ENCODE measurements at places on chromosomes 2 and 18.

- DNase-seq, result no peak
Observed at GRCh38 chr2:56333812-56334485, 150.2 kb downstream of the CCDC85A start.

GRCh38 chr2:166410828-166411472 lies 35.2 kb upstream of the SCN9A start:
- DNase-seq, result no peak

DNA sequence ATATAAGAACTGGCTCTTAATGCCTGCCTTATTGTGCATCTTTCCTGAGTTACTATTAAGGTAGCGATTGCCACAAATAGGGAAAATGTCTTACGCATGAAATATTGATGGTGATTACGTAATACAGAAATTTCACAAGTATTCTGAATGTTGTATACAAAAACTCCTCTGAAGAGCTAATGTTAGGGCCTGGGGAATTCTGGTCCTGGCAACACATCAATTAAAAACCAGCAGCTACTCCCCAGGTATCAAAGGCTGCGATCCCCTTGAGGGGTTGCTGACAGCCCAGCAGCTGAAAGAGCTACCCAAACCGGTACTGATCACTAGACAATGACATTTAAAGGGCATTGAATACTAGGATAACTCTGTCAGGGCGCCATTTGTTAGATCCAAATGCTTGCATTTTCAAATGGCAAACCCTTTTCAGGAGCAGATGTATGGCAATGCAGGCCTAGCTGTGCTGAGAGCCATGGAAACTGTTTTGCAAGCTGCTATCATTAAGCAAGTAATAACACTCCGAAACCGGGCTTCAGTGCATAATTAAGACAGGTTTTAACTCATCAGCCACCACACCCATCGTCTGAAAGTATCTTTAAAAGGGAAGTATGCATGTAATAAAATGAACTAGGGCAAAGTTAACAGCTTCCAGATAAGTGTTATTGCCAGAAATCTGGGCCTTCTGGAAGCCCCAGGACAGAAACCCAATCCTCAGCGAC lies 78.4 kb downstream of the CLHC1 start:
- peak; percentile 72 for DNase-seq

DNA sequence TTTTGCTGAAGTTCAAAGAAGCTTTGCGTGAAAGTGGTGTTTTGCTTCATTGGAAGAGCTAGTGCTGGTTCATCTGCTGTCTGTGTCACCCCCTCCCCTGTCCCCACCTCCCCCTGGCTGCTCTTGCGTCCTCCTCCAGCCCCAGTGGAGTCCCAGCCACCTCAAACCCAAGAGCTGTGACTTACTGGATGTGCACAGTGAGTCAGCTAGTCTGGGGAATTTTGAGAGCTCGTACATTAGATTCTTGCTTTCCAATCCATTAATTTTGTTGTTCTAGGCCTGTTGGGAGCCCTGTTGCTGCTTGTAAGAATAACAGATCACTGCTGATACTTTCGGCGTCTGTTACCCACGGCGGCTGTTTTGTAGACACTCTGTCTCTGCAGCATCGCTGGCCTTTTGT lies 412.1 kb downstream of the TSN start:
- DNase-seq, result no peak

GRCh38 chr18:7940971-7941370 lies 373.9 kb downstream of the PTPRM start:
- DNase-seq, result peak; percentile 45

GRCh38 chr2:101509499-101510284 lies 34.8 kb upstream of the RFX8 start:
- DNase-seq, result no peak

DNA sequence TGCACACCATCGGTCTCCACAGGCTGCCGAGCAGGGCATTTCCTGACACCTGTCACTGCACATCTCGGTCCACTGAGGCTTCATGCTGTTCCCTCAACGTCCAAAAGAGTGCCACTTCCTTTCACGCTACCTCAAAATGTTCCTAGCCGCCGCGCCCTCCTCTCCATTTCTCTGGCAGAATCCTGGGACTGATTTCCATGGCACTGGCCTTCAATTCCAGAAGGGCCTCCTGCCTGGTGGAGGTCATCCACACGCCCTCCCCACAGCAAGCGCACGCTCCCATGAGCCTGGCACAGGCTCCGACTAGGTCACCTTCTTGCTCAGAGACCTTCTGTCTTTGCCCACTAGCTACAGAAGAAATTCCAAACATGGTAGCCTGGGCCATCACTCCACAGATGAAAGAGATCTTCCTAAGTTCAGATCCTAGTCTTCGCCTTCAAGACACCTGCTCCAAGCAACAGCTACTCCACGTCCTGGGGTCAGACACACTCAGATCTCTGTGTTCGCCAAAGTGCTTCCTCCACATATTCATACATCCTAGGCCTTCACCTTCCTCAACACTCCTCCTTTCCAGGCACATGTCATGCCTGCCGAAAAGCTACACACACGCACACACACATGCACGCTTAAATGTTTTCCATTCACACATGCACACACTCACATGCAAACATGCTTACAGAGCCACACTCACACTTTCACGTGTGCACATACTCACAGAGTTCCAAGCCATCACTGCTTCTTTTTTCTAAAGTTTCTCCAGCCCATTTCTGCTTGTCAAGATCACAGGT lies 94.0 kb downstream of the PXDN start:
- DNase-seq, result no peak

Measured in NCI-H2171 treated with DMSO at 0.1 percent for 48 hours (cell line).